Femur (tissue), 1 donor: ENCODE measurements at places on chromosomes 3 and 15.

DNA sequence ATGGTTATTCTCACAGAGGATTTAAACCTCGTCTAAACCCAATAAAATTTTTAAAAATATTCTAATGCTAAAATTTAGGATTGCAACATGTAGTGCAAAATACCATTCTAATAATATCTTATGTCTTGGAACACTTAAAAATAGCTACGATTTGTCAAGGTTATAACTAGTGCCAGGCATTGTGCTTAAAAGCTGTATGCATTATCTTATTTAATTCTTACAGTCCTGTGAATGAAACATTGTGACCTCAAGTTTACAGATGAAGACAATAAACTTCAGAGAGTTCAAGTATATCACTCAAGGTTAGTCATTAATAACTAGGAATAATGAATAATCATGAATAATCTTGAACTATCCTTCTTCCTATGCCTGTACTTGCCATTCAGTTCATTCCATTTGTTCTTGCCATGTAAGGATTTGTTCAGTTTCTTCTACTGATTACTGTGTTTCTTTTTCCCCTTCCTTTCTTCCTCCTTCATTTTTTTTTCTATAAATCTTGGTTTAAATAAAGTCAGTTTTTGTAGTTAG is 897.6 kb upstream of the NR2F2 start:
- DNase-seq, result no peak

- DNase-seq, result no peak
Observed at GRCh38 chr15:53324061-53324460, 435.4 kb downstream of the WDR72 start.

DNA sequence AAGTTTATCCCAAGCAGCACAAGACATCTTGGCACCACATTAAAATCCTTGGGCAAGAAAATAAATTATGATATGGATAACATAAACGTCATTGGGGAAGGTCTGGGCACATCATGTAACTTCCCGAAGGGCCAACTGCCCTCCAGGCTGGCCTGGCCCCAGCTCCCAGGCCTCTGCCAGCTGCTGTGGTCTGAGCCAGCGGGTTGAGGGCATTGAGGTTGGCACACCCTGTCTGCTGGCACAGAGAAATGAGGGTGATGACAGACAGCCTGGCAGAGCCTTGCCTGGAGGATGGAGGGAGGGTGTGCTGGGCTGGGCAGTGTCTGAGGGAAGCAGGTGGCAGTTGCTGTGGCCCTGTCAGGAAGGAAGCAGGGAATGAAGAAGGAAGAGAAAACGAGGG is 3.3 kb upstream of the RBSN start:
- DNase-seq, result peak; percentile 73

- no peak for DNase-seq
Observed at GRCh38 chr3:14238930-14239329, 60.3 kb downstream of the LSM3 start.

GRCh38 chr15:93035092-93035915 is 53.7 kb downstream of the RGMA start:
- no peak for DNase-seq
